ENCODE measurements at places on chromosomes 2 and 18.

GRCh38 chr2:19753818-19754217, 148.0 kb downstream of the TTC32 start:
- no peak for DNase-seq

- no peak for DNase-seq
Measured at GRCh38 chr2:187158452-187158851, 289.6 kb downstream of the CALCRL start.

DNA sequence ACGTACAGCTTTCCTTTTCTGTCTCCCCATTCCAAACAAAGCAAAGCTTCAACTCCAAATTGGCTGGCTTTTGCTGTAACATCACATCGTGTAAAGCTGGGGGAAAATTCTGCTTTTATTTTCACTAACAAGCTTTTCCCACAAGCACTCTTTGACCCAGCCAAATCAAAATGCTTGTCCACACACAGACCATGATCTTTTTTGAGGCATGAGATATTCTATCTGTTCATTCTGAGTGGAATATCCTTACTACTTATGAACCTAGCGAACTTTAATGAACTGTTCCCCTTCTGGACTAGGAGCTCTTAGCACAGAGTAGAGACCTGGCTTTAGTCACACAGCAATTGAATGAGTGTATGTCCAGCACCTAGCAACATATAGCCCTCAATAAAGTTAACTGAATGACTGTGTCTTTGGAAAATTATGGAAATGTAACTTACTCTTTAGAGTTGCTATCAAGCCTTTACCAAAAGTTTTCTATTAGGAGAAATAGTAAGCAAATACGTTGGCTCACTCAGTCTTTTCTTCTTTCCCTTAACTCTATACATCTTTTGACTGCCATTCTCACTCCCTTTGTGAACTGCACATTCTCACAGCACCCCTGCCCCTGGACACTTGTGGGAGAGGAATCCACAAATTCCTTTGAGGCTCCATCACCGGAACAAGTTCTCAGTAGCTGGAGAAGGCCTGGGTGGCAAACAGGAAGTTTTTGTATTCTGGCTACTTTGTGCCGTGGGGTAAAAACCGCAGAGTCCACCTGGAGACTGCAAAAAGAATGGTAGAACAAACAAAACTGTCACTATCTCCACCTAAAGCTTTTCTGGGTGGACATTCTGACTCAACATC, 1.3 kb upstream of the UBE2E3 start:
- no peak for DNase-seq

GRCh38 chr2:141848191-141848590, 282.6 kb downstream of the LRP1B start:
- DNase-seq = no peak

GRCh38 chr18:32772581-32773381, at the start of gene KLHL14:
TSS of gene KLHL14 (minus strand) at chr18:32773023. CDS start at chr18:32770591, 2,432 bp downstream.
- no peak for DNase-seq

DNA sequence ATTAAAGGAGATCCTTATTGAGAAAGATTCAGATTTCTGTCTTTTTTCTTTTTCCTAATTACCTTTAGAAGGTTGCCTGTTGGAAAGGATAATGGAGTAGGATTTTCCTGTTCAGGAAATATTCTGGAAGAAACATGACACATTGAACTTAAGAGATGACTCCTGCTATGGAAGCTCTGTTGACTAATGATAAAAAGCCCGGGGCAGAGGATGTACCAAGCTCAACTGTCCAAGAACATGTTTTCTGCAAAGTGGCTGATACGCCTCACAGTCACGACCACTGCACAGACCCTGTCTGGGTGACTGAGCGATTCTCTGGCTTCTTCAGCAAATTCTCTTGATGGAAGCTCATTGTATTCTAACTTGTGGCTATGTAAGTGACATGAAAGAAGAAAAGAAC, 86.2 kb upstream of the THOC1 start:
- no peak for DNase-seq

GRCh38 chr2:239383036-239383758, 17.6 kb downstream of the HDAC4 start:
- DNase-seq = no peak

DNA sequence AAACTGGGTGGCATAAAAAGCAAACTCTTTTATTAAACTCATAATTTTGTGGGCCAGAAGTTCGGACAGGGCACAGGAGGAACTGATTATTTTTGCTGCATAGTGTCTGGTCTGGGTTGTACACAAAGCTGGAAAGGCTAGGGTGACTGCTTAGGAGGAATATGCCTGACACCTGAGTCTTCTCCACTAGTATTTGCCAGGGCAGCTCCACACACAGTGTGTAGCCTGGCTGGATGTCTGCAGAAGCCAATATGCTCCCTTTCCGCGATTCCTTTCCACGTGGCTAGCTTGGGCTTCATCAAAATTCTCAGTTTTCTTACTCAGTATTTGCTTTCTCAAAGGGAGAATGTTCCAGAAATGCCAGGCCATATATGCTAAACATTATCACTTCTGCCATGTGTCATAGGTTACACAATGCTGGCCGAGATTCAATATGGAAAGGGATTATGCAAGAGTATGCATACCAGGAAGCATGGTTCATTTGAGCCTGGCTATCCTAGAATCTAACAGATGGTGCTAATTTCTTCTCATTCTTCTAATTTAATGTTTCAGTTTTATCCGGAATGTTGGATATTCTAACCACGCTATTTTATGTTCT, 142.7 kb upstream of the DOK6 start:
- no peak for DNase-seq

- DNase-seq = no peak
Measured at GRCh38 chr18:62327977-62328376, 2.9 kb downstream of the TNFRSF11A start.

GRCh38 chr18:58758606-58759005, 87.3 kb downstream of the MALT1 start:
- no peak for DNase-seq

- DNase-seq = no peak
Measured at GRCh38 chr2:705971-706511, 28.8 kb upstream of the TMEM18 start.

GRCh38 chr2:72779495-72779894, 46.3 kb downstream of the EXOC6B start:
- no peak for DNase-seq

DNA sequence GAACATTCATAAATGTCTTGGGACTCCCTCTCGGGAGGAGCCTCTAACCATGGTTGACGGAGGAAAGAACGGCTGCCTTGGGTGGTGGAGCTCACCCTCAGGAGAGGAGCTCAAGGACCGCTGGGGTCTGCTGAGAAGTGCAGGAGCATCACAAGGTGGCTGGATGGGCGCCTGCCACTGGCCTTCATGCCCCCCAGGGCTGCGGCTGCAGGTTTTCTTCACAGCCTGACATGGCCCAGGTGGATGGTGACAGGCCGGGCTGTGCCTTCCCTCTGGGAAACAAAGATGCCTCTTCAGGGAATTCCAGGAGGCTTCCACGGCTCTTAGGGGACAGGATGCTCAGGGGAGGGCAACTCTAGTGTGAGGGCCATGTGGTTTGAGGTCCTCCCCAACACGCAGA, 119.5 kb upstream of the PXDN start:
- no peak for DNase-seq
